Activated CD4-positive, alpha-beta T cell treated with anti-CD3 and anti-CD28 coated beads, Interleukin-2, amount 50 U/mL, for 4 hours (primary cell): ENCODE measurements at places on chromosomes 5 and 9.

GRCh38 chr5:87004101-87004500 is 263.6 kb upstream of the RASA1 start:
- no peak for DNase-seq

DNA sequence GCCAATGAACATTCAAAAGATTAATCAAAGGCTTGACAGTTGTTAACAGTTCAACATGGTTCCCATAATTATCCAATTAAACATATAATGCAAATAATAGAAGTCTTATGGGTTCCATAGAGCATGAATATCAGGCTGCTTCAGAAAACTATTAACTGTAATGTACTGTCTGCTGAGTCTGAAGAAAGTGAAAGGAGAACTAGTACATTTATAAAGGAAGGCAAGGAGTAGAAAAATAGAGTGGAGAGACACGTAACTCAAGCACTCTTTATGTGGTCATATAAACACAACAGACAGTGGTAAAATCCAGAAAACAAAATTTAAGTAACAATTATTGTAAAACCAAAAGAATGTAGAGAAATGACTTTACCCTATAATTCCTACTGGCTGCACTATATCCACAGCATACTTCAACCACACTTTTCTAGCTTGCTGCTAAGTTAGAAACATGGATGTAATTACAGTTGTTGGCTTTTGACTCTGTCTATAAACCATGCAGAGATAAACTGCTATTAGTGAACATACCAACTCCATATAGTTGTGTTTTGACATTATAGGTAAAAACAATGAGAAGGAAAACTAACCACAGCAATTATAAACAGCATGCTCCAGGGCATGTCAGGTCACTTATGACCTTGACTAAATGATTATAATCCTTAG is 32.7 kb downstream of the NFIB start:
- DNase-seq, result no peak

DNA sequence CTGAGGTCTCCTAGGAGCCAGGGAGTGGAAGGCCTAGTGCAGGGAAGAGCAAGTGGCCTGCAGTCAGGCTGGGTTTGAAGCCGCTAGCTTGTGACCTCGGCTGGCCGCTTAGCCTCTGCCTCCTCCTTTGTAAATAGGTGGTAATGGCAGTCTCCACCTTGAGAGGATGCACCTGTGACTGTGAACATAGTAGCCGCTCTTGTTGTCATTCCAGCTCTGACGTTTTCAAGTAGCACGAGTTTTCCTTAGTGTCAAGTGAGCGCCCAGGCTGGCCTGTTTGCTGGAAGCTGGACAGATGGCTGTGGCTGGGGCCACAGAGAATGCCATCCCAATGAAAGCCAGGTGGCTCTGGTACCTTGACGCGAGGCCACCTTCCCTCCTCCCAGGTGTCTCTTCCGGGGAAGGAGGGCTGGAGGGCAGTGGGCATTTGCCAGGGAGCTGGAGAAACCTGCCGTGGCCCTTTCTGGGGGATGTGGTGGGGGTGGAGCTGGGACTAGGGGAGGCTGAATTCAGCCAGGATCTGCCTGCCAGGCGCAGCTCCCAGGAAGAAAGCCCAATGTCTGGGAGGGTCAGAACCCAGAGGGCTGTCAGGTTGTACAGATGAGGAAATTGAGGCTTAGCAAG is 2.5 kb downstream of the ASS1 start:
- no peak for DNase-seq

GRCh38 chr9:118183576-118183975 is 479.4 kb downstream of the TLR4 start:
- no peak for DNase-seq

GRCh38 chr9:93460689-93461413 is 7.5 kb upstream of the FAM120AOS start:
- no peak for DNase-seq

DNA sequence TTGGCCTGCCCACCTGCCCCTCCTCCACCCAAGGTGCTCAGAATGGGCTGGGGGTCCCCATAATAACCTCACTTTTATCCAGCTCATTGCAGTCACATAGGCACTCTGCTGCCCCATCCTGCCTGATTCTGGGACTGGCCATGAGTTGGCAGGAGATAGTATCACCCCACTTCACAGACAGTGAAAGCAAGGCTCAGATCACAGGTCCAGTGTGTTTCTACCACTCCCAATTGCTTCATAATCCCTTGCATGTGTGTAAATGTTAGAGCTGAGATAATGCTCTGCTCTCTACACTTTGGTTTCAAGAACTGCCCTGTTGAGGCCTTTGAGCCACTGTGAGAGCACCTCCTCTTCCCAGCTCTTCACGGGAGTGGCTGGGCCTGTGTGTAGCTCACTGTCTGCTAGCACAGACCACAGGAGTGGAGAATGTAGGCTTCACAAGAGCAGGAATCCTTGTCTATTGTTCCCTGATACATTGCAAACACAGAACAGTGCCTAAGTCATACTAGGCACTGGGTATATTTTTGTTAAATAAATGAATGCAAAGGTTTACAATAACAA is 8.4 kb downstream of the PCYOX1L start:
- DNase-seq, result no peak

DNA sequence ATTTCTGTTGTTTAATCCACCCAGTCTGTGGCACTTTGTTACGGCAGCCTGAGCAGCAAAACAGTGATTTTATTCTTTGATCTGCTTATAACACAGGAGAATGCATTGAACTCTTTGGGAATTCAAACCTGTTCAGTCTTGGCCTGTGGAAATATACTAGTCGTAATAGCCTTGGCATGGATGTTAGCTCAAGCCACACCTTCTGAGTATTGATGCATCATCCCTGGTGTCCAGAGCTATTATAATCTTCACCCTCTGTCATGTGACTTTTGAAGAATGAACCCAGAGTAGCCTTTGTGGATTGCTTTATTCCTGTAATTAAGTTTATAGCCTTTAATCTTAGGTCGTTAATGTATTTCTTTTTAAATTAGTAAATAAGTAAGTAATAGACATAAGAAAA is 50.8 kb upstream of the TEX48 start:
- no peak for DNase-seq

DNA sequence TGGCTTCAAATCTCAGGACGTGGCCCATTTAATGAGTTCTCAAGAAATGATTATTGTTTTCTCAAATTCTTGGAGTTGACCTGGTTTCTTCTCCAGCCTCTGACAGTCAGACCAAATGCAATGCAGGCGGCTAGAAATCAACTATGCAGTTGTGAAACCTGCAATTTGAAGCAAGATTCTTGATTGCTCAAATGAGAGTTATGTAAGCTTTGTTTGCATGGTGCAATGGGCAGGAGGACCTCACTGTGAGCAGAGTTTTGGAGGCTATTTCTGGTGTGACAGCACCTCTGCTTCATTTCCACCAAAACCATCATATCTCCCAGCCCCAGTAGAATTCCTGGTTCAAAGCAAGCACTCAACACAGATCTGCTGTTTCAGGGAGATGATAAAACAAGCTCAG is 500.0 kb upstream of the KLF4 start:
- DNase-seq, result no peak

GRCh38 chr5:168468836-168469235 is 17.4 kb upstream of the RARS1 start:
- no peak for DNase-seq

DNA sequence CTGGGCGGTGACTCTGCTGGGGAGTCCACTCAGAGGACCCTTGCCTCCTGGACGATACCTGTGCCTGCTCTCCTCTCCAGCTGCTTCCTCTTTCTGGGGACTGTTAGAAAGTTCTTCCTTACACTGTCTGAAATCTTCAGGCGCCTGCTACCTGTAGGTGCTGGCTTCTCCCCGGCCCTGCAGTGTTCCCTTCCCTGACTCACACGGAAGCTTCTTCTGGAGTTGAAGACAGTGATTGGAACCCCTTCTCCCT is 562 bp downstream of the GSN start:
- no peak for DNase-seq

DNA sequence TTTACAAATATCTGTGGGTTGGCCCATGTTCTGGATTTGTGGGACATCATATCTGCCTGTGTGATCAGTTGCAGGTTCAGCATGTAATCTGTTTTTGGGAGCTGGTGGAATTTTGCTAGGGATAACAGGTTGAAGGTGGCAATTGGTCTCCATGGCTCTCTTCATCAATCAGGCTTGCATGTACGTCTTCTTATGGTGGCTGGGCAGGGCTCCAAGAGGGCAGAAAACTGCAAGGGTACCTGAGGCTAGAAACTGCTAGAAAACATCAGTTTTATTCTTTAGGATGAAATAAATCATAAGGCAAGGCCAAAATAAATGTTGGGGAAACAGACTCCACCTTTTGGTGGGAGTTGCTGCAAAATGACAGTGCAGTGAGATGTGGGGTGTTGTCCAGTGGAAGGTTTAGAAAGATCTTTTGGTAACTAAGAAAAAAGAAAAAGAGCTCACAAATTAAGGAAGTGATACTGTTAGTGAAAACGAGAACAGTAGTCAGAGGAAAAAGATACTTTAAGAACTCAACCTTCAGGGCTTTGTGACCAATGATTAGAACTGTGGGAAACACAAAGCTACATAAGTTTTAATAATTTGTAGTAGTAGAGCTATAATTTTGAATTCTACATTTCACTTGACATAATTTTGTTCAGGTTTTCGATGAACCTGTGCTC is 300.7 kb upstream of the IZUMO3 start:
- no peak for DNase-seq

- DNase-seq, result no peak
Observed at GRCh38 chr5:10592601-10593000, 28.7 kb downstream of the ANKRD33B start.

DNA sequence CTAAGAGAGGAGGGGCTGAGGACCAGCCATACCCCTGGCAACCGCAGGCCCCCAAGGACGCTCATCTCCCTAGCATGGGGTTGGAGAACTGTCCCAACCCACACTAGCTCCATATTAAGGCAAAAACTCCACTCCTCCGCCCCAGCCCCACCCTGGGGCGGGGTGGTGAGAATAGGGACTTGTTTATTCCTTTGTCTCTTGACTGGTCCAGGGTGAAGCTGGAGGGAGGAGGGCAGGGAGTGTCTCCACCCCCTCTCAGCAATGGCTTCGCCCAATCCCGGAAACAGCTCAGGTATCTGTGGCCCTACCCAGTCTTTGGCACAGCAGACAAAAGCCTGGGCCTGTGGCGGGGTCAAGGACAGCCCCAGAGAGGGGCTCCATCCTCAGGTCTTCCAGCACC is 16.9 kb downstream of the PRRX2 start:
- DNase-seq, result no peak

DNA sequence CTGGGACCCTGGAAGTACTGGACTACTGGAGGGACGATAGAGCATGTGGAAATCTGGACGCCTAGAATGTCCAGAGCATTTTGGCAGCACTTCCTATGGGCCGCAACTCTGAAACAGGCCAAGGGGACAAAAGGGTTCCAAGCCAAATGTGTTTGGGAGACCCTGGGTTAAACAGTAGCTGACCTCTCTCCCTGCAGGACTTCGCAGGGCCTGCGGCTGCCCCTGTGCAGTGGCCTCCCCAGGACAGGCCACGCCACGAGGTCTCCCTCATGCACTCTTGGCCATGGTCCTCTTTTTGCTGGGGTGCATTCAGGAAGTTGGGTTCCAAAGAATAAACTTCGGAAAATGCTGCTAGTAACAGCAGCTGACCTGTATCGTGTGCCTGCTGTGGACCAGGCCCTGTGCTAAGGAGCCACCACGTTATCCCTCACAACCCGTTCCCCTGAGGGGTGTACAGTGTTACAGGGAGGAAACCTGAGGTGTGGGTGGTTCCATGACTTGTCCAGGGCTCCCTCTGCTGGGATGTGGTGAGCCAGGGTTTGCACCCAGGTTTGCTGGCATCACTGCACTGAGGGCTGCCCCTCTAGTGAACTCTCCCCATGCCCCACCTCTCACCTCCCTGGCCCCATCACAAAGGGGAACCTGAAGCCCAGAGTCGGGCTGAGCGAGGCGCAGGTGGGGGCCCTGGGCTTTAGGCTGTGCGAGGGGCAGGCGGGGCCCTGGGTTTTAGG is 79.4 kb downstream of the AMBP start:
- DNase-seq, result no peak

GRCh38 chr9:16597136-16597535 is 273.3 kb downstream of the BNC2 start:
- no peak for DNase-seq

GRCh38 chr5:18216016-18216415 is 581.8 kb downstream of the TAF11L14 start:
- DNase-seq, result no peak

DNA sequence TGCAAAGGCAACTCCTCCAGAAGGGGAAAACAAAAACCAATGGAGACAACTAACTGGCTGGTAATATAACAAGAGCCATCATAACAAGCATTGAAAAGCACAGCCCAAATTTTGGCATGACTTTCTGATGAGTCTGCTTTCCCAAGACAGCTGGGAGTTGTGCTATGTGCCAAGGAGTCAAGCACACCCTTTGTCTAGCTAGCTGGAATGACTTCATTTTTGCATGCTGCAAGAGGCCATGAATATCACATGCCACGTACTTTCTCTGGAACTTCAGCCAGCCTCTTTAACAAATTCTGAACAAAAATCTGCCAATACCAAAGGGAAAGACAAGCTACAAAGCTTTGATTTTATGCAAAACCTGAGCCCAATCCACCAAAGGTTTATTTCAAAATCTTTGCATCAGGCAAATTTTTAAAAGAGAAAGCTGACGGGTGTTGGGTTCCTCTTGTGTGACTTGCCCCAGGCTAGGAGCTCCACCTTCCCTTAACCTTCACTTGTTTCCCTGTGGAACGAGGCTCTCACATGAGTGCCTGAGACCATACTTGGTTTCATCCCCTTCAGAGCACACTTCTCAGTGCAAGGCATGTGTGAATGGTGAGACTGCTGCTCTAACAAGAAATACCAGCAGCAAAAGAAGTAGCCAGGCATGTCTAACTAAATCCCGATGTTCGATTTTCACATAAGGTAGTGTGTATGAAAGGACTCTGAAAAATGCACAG is 47.3 kb downstream of the S1PR3 start:
- no peak for DNase-seq

DNA sequence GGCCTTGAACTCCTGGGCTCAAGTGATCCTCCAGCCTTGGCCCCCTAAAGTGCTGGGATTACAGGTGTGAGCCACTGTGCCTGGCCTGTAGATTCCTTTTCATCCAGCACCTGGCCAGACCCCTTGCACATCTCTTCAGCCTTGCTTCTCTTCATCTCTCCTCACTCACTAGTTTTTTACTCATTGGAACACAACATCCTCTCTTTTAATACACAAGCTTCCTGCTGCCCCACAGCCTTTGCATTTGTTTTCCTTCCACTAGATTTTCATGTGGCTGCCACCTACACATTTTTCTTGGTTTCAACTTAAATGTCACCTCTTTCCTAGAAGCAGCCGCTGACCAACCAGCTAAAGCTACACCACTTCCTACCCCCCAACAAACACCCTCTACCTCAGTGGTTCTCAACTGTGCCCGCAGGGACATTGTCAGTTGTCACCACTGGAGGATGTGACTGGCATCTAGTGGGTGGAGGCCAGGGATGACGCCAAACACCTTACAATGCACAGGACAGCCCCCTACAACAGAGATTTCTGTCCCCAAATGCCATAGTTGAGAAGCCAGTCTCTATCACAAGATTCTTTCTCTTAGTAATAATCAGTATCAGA is 33.7 kb downstream of the HAVCR1 start:
- peak; percentile 2 for DNase-seq

DNA sequence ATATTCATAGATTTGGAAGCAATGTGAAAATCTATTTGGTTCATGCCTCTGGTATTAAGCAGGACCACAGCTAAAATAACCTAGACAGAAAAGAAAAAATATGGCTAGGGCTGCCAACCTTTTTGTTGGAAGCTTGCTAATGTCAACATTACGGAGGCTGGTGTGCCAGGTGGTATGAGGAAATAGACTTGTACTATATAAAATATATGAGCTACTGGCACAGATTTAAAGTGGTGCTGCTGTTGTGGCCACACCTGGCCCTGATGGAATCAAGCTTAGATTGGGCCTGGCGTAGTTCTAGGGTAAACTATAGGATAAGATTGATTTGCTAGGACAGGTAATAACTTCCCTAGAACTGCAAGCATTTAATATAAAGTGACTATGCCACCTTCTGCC is 10.6 kb upstream of the PARP8 start:
- no peak for DNase-seq
